ENCODE measurements at places on chromosomes 4 and X. TPM values are rescaled to one million over a fixed set of nuclear protein-coding genes. Genes with fewer than 3 reads are reported as not detected.

VEGFD gene
- 2.0 TPM for total RNA-seq

CFAP47 gene
- total RNA-seq: not detected

MSX1 gene
- 1.3 TPM for total RNA-seq

MPP1 gene
- 19.0 TPM for total RNA-seq

DNA sequence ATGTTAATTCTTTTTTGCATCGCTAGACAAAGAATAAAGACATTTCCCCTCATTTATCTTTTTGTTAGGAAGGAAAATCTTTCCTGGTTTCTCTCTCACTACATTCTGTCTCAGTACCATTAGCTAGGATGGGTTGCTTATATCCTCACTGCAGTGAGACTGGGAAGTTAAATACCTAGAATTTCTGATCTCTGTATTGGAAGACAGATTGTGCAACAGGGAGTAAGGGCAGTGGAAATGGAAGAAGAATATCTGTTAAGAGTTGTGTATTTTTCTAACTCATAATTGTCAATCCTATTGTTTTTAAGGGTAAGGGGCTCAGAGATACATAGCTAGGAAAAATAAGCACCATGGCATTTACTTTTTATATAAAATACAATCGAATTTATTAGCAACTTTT lies 19.6 kb downstream of the PTPN13 start:
- no peak for DNase-seq

GRCh38 chr4:87185146-87185870 lies 35.1 kb downstream of the KLHL8 start:
- no peak for DNase-seq

- DNase-seq: no peak
Observed at GRCh38 chrX:140249088-140249487, 255.8 kb downstream of the SOX3 start.

DNA sequence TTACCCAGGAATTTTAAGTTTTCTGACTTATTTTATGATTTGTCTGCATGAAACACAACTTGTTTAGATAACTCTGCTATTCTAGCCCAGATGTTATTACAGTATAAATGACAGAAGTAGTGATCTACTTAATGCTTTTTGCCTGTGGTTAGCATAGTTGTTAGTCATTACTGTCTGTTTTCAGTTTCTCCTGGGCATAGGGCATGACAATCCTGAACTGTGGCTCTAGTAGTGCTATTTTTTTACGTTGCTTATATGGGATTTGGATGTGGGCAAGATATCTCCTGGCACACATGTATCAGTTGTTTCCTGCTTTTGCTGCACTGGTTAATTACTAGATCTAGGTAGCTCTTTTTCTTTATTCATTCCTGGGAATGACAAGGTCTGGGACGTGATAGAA lies 1005.8 kb downstream of the PCDH18 start:
- DNase-seq: peak; percentile 12

DNA sequence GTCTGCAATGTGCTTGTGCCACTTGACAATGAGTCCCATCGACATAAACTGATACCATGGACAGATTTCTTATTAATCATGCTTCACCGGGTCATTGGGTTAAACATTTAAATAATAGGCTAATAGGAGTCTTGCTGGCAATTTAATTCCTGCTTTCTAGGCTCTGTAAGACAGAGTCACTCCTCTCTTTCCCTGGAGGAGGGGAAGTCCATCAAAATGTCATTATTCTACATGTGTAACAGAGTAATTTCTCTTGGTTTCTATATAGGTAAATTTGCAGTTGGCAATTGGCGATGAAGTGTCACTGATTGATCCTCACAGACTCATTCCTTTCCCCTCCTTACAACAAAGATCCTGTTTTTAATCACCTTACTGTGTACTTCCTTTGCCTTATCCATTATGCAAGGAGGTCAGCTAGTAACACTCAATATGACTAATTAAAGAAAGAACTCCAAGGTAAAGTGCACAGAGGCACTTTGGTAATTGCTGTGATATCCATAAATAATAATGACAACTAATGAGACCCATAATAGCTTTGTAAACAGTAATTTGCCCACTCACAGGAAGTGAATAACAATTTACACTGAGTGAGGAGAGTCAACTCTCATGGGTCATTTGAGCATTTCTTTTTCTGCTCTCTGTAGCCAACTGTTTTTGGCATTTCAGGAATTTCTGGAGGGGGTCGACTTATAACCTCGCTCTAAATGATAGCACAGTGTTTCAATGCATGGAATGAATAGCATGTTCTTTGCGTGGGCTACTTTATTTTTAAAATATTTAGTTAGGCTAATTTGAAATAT lies 184.0 kb downstream of the UGT8 start:
- DNase-seq: no peak

DNA sequence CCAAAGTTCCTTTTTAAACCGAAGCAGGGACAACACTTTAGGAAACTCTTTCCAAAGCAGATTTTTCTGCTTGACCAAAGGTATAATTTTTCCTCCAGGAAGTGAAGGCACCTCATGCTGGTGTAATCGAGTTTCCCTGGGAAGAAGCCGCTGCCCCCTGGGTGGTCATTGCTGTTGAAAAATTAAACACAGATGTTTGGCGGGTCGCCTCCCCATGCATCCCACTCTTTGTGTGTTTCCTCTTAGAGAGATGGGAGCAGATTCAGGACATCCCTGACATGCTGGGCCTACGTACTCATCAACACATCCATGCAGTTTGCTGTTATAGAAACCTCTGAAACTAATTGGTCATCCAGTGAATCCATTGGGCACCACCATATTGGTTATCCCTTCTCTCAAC lies 179.2 kb upstream of the HCCS start:
- no peak for DNase-seq

DNA sequence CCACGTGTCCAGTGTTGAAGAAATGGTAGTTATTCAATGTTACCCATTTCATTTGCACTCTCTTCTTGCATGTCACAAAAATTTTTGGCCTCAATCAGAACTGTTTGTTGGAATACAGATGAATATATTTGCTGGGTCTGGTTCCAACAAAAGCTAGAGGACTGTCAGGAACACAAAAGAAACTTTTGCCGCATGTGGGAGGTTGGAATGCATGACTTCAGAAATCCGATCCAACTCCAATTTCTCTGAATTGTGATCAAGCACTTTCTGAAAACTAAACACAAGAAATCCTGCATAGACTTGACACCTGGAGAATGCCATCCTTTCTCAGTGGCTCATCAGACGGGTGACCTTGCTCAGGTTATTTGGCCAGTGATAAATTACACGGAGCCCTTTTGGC lies 15.4 kb downstream of the SETD7 start:
- DNase-seq: peak; percentile 77
